Mammary epithelial cell (primary cell): ENCODE measurements at places on chromosomes 2 and 18.

GRCh38 chr2:191350826-191351225 is 105.6 kb downstream of the MYO1B start:
- DNase-seq, result peak; percentile 43

GRCh38 chr2:237281836-237282306 is 132.1 kb downstream of the COL6A3 start:
- peak; percentile 71 for DNase-seq

DNA sequence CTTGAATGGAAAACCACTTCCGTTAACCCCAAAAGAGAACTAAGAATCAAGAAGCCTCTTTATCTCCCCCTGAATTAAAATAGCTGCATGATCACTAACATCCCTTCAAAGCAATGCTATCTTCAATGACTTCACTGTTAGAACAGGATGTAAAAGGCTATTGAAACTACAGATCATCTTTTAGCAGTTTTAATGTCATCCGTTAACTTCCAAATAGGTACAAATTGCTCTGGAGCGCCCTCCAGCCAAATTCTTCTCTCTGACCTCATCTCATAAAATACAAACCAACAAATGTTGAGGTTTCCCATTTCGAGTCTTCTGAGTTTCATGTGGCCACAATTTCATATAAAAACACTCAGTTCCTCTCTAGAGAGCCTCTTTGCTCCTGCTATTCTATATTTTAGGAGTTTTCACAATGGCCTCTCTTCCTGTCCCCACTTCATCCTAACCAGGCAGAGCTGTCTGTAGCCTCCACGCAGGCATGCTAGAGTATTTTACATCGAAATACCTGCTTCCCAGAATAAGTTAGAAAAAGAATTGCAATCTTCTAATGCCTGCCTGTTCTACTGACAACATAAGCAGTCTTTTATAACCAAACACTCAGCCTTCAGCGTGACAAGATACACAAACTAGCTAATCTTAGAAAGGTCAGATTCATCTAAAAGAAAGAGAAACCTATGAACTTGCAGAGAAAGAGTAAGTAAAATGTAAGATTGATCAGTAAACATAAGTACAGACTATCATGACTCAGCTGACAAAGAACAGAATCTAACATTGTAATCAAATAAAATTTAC is 37.9 kb downstream of the B4GALT6 start:
- no peak for DNase-seq

DNA sequence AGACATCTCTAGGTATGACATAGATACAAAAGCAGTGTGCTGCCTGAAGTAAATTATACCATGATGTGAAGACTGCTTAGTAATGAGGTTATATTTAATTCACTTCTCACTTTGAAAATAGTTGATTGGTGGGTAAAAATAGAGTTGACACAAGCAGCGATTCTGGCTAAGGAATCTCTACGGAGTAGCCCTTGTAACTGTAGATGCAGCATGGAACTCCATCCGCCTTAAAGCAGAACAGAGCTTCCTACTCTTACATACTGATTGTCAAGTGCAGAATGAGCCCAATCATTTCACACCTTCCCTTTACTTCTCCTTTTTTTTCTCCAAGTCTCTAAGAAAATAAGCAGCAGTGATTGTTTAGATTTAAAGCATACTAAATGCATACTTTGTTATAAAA is 1594.6 kb upstream of the SLC39A10 start:
- no peak for DNase-seq

DNA sequence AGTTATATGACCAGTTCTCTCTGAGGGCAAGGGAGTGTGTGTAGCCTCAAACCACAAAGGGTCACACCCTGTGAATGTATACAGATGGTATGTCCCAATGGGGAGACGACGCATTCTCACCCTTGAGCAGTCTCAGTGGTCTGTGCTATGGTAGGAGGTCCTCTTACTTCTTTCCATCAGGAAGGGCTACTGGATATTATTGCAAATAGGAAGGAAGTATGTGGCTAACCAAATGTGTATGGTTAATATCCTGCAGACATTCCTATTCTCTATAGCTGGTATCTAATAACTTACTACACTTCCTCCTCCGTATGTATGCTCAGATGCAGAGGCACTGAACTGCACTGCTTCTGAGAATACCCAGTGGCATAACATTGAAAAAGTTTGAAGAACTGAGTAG is 306.7 kb upstream of the CCDC68 start:
- DNase-seq, result peak; percentile 77

DNA sequence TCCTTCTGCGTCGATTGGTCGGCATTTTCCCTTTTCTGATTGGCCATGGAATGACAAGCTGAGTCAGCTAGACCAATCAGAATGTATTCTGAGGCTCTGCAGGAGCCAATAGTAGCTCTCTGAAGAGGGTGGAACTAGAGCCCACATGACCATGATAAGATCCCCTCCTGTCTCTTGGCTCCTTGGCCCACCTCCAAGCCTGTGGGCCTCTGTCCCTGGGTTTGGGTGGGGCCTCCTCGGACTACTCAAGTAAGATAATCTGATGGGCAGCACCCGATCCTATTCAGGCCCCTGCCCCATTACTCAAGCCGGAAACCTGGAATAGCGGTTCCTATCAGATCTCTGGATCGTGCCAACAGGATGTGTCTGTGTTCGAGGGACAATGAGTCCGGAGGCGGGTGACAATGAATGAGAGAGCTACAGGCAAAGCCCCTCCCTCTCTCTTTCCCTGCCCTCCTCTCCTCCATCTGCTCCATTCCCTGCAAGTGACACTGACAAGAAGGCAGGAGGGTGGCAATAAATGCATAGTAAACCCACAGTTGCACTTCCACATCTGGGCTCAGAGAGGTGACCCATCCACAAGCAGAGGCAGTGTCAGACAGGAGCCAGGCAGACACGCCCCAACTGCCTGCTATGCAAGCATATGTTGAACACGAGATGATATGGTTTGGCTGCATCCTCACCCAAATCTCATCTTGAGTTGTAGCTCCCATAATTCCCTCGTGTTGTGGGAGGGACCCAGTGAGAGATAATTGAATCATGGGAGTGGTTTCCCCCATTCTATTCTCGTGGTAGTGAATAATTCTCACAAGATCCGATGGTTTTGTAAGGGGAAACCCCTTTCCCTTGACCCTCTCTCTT is 114.7 kb downstream of the TNS1 start:
- no peak for DNase-seq
